Kidney capillary endothelial cell (primary cell): ENCODE measurements at places on chromosomes 13 and 19.

GRCh38 chr13:107233541-107233940 is 665.6 kb upstream of the ARGLU1 start:
- DNase-seq = no peak

- no peak for DNase-seq
Observed at GRCh38 chr19:55902080-55902751, 29.9 kb downstream of the NLRP13 start.

DNA sequence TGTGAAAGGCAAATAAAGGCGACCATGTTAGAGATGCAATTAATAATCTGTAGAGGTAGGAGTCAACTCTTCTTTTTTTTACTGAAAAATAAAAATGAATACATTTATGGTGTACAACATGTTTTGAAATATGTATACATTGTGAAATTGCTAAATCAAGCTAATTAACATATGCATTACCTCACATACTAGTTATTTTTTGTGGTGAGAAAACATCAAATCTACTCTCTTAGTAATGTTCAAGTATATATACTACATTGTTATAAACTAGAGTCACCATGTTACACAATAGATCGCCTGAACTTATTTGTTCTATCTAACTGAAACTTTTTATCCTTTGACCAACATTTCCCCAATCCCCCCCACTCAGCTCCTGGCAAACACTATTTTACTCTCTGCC is 143.2 kb downstream of the POU4F1 start:
- DNase-seq = no peak

GRCh38 chr19:3319643-3320353 is 46.6 kb upstream of the NFIC start:
- no peak for DNase-seq

- DNase-seq = no peak
Observed at GRCh38 chr13:102651892-102652291, 43.0 kb downstream of the METTL21C start.

- DNase-seq = no peak
Observed at GRCh38 chr13:19910336-19911072, 47.1 kb upstream of the ZMYM5 start.

GRCh38 chr19:30450100-30450499 is 77.9 kb downstream of the ZNF536 start:
- peak; percentile 5 for DNase-seq

GRCh38 chr19:6736169-6736916 is 1.0 kb downstream of the GPR108 start:
- peak; percentile 80 for DNase-seq

DNA sequence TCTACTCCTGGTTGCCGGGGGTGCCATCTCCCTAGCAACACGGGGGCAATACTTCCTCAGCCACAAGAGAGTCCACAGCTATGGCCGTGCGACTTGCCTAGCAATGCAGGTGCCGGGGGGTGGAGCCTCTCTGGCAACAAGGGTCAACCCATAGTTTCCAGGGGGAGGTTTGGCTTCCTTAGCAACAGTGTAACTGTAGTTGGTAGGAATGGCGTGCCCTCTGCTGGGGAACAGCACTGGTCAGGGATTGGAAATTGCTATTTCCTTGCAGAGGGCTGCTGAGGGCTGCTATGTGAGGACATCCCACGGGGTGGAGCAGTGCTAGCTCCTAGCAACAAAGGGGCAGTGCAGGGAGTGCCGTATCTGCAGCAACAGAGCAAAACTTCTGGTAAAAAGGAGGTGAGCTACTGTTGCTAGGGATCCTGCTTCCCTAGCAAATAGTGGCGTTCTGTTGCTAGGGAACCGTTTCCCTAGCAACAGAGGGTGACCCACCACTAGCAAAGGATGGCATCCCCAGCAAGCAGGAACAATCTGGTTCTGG is 7.0 kb upstream of the TMC4 start:
- no peak for DNase-seq

- DNase-seq = no peak
Observed at GRCh38 chr13:72164811-72165210, 297.8 kb upstream of the DACH1 start.

- no peak for DNase-seq
Observed at GRCh38 chr13:43251961-43252360, 228.6 kb downstream of the DNAJC15 start.

- no peak for DNase-seq
Observed at GRCh38 chr13:96684469-96684868, 309.8 kb downstream of the OXGR1 start.

DNA sequence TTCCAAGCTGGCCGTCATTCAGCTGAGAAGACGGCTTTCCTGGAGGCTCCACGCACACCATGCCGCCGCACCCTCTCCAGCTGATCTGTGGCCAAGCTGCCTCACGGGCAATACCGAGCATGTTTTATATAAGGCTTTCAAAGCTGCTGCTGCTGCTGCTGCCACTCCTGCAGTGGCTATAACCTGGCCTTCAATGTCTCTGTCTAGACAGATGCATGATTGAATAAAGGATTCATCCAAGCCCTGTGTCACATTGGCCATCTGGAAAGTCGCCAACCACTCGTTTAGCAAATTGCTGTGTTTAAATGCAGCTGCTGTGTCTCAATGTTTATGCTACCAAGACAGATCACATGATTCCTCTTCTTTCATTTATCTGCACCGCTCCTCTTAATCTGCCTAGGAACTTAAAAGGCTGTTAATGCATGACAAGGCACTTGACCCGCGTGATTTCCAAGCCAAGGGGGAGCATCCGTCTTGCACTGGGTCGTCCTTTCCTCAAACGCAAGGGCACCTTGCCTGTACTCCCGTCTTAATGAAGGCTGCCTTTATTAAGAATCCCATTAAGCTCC is 114.3 kb downstream of the TEX26 start:
- no peak for DNase-seq

DNA sequence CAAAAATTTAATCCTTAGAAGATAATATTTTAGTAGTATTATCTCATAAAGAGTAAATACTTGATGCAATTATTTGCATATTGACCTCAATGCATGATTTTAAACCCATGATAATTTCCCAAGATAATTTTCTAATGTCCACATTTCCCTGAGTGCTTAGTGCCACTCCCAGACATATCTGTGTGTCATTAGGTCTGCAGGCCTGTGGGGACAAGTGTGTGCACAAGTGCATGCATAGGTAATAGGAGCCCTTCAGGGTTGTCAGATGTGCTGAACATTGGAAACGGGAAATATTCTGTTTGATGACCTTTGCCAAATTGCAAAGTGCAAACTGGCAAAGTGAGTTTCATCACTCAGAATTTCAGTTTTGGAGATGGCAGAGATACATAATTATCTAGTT is 369.9 kb downstream of the KLF5 start:
- DNase-seq = no peak

DNA sequence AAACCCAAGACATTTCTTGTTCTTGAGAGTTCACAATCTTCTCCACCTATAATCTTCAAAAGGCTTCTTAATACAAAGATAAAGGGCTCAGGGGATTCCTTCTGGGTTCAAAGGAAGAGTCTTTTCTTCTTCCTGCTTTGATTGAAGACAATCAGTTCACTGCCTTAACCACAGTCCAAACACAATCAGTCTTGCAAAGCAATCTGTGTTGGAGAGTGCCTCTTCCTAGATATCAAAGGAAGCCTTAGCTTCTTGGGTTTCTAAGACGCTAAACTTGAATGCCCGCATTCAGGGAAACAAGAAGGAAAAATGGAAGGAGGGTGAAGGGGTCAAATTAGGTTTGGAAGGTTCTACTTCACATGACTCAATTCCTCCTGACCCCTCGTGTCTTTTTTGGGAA is 27.2 kb downstream of the RANBP3 start:
- no peak for DNase-seq

GRCh38 chr19:33699754-33700407 is 78.1 kb downstream of the CHST8 start:
- DNase-seq = no peak

DNA sequence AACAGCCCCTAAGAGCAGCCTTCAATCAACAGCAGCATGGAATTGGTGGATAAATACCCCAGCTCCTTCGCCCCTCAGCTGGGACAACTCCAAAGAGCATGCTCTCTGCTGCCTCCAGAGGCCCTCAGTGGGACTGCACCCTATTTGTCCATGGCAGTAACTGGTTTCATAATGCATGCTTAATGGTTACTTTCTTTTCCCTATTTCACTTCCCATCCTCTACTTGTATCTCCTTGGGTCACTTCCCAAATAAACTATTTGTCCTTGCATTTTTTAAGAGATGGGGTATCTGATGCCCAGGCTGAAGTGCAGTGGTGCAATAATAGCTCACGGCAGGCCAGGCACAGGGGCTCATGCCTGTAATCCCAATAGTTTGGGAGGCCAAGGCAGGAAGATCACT is 13.5 kb upstream of the TPM4 start:
- DNase-seq = no peak

- DNase-seq = no peak
Observed at GRCh38 chr13:46662690-46663089, 109.7 kb downstream of the LRCH1 start.

GRCh38 chr19:29001597-29002245 is 211.2 kb downstream of the UQCRFS1 start:
- DNase-seq = no peak

- DNase-seq = peak; percentile 78
Observed at GRCh38 chr19:42468273-42468796, 25.6 kb upstream of the CXCL17 start.

GRCh38 chr13:44333950-44334655 is 39.5 kb upstream of the SERP2 start:
- DNase-seq = no peak

DNA sequence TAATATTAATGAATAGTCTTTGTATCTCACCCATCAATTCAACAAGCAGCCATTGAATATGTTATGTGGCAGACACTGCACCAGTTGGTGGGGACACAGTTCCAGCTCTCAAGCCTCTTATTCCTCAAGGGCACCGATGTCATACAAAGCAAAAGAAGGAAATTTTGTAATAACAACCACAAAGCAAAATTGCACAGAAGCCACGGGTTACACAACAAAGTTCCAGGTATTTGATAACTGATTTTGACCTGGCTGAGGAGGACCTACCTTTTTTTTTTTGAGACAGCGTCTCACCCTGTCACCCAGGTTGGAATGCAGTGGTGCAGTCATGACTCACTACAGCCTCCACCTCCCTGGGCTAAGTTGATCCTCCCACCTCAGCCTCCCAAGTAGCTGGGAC is 266.7 kb downstream of the FOXO1 start:
- no peak for DNase-seq

DNA sequence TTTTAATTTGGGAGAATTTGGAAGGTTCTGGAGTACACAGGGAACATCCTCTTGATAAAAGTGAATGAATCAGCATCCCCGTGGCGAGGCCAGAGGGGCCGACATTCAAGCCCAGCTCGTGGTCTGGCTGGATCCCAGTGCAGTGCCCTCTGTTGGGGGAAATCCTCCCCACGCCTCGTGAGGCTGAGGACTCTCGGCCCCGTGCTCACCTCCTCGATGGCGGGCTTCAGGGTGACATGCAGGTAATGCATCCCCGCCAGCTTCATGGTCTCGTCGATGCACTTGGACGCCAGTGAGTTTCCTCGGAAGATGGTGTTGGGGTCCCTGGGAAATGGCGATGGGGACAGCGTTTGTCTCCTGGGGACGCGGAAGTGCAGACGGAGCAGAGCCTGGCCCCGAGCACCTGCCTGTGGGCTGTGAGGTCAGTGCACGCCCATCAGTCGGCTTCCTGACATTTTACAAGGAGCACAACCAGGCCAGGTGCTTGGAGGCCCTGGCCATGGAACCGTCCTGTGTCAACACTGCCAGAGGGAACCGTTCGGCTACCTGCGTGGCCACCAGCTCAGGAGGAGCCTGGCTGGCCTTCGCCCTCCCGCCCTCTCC is 43.3 kb upstream of the C13orf46 start:
- DNase-seq = no peak

DNA sequence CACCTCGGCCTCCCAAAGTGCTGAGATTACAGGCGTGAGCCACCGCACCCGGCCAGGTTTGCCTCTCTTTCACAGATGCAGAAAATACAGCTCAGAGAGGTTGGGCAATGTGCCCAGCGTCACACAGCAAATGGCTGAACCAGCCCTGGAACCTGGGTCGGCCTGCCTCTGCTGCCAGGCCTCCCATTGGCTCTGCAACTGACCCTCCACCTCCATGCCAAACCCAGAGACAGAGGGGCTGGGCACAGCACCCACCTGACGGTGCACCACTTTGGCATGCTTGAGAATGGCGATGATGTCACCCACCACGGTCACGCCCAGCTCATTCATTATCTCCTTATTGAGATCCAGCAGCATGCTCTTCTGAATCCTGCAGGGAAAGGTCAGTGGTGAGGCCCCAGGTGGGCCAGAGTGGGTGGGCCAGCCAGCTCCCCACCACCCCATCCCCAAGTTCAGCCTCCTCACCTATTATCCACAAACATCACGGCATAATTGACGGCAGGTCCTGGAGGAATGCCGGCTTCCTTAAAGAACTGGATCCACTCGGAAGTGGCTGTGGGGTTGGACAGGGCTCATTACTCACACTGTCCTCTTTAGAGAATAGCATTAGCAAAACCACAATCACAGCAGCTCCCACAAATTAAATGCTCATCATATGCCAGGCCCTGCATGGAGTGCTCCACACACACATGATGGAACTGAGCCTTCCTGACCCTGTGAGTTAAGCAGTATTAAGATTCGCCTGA is 12.2 kb downstream of the C19orf47 start:
- no peak for DNase-seq

- DNase-seq = peak; percentile 84
Observed at GRCh38 chr19:48738557-48739403, 1.6 kb downstream of the RASIP1 start.

DNA sequence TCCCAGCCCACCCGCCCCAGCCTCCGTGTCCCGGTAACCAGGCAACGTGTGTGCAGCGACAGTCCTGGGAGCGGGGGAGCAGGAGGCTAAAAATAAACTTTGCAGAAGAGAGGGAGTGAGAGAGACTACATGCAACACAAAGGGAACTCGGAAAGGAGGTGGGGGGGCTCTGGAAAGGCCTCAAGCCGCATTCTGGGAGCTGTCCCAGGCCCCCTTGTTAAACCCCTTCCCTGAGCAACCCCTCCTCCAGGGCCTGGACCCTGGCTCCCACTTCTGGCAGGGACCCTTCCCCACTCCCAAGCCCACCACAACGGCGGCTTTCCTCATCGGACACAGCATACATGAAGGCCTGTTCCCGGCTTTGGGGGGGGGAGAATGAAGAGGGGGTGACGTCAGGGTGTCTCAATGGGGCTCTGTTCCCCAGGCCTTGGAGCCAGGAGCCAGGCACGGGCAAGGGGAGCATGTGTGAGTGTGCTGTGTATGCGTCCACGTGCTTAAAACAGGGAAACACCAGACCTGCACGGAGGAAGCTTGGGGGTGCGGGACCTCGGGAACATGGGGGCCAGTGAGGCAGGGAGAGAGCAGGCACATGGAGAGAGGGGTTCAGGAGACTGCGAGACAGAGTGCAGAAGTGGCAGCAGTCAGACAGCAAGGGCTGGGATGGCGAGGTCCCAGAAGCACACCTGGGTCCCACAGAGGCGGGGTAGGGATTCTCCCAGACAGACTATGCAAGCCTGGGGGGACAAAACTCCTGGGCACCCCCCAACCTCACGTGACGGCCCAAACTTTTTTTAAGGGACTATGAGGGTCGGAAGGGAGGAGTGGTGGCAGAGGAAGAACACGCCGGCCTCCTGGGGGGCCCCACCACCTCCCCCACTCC is 2.3 kb downstream of the ERF start:
- no peak for DNase-seq

DNA sequence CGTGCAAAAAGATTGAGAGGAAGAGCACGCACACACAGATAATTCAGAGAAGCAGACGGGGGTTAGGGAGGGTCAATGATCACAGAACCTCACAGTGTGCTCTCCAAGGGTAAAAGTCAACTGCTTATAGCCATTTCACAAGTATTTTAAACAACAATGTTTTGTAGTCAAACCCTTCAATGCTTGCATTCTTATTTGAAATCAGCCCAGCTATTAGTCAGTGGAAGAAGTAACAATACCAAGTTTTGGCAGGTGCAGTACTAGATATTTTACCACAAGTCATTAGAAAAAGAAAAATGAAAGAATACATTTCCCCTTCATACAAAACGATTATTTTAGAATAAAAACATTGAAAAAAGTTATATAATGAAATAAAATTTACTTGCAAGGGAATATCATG is 2.6 kb downstream of the CSNK1A1L start:
- no peak for DNase-seq
